ENCODE measurements at places on chromosomes 5 and 9.
A peak's percentile ranks its signal among the peaks of the same experiment; 100 is the strongest.

DNA sequence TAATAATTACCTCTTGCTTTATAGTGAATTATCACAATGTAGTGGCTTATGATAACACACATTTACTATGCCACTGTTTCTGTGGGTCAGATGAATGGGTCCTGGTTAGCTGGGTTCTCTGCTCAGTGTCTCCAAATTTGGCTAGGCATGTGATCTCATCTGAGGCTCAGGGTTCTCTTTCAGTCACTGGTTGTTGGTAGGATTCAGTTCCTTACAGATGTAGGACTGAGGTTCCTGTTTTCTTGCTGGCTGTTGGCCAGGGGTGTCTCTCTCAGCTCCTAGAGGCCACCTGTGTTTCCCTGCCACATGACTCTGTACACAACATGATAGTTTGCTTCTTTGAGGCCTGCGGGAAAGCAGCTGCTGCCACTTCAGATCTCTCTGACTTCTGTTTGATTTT, 7.1 kb downstream of the NFX1 start:
- DNase-seq, result no peak

DNA sequence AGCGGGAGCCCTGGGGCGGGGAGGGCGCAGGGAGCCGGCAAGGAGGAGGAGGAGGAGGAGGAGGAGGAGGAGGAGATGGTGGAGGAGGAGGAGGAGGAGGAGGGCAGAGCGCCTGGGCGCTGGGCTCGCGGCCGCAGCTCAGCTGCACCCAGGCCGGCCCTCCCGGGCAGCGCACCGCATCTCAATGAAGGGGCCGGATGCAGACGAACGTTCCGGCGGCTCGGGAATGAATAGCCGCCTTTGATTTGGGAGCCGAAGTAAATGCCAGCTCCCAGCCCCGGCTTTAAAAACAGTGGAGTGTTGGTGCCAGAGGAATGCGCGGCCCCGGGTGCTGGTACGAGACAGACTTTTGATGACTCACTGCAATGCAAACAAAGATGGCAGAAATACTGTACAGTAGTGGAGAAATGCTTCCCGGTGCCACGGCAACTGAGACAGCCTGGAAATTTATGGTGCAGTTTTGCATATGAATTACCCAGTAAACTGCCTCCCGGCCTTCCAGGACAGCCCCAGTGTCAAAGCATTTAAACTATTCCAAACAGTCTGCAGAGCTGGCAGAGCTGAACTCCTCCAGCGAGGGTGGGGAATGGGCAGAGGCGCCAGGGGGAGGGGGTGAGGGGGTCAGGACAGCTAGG, 43.1 kb downstream of the NACC2 start:
- DNase-seq, result peak; percentile 64

DNA sequence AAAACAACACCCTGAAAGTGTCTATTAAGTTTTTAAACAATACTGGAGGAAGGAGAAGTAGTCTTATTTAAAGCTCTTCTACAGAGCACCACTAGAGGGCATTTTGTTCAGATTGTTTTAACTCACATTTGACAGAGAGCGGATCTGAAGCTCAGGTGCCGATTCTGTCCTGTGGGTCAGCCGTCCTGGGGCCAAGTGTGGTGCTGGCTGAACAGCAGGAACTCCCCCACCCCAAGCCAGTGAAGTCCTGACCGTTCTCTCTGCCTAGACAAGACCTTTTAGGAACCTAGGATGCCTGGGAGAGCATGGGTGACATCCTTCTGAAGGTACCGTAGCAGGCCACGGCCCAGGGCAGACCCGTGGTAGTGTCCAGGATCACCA, 3.9 kb downstream of the EXOC3 start:
- peak; percentile 15 for DNase-seq

DNA sequence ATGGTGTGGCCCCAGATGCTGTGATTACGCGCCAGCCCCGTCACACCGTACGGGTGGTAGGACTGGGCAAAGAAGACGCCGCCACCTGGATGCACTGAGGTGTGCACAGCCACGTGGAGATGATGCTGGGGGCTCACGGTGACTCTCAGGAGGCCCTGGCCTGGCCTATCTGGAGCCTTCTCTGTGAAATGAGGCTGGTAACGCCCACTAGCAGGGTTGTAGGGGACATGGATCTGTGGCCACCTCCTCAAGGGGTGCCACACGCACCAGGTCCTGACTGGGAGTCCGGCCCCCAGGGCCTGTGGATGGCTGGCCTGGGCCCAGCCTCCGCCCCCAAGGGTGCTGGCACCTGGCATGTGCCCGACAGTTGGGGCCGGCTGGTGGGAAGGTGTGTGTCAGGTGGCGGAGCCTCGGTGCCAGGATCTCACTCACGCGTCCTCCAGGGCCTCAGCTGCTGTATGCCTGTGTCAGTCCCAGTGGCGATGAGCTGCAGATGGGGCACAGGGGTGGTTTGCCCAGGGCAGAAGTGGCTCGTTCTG, 32.4 kb downstream of the NEK6 start:
- DNase-seq, result no peak

- DNase-seq, result no peak
Measured at GRCh38 chr9:93186215-93186945, 2.4 kb downstream of the WNK2 start.

GRCh38 chr5:56961746-56962145, 9.8 kb upstream of the MIER3 start:
- no peak for DNase-seq

- DNase-seq, result no peak
Measured at GRCh38 chr5:88727705-88728313, 155.2 kb downstream of the MEF2C start.

- no peak for DNase-seq
Measured at GRCh38 chr5:102223542-102224477, 72.3 kb downstream of the SLCO4C1 start.

GRCh38 chr5:176425138-176425537, 8.8 kb upstream of the CLTB start:
- no peak for DNase-seq

DNA sequence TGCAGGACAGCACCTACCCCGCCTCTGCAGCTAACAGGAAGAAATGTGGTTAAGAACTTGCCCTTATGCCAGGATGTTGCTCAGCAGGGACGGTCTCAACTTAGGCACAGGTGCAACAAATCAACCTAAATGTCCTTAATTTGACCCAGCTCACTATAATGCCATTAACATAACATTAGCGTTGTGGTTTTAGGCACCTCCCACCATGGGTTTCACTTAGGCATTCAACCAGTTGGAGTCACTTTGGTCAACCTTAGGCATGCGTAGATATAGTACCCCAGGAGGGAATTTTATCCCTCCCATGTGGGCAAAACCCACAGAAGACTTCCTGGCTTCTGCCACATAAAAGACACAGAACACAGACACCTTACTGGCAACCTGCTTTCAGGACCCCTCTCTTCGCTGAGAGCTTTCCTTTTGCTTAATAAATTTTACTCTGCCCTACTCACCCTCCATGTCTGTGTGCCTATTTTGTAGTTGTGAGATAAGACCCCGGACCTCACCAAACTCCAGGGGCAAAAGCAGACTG, 8.7 kb upstream of the ERAP1 start:
- DNase-seq, result no peak

DNA sequence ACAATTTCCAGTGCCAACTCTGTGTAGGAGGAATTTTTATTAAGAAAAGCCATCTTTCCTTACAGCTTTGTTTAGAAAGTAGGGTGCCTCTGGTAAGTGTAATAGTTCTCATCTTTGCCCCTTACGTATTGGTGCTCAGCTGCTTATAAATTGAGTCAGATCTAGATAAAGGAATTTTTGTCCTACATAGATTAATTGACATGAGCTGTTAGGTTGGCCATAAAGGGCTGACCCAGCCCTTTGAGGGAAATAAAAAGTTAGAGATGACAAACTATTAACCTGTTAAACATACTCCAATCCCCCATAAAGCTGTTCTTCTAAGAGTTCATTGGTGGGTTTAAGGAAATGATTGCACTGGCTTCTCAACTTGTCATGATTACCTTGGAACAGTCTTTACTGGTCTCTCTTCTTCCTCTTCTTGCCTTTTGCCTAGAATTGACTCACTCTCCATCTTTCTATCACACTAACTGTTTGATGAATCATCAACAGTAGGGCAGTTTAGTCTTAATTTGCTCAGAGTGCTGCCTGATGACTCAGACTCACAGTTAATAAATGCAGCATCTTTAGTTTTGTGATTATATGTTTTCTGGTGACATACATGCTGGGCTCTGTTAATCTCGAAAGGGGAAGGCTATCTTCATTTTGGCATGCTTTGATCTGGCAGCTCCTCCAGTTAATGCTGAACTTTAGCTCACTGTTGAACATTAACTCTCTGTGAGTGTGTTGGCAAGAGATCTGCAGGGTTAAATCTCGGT, 51.7 kb downstream of the ARHGAP26 start:
- no peak for DNase-seq

DNA sequence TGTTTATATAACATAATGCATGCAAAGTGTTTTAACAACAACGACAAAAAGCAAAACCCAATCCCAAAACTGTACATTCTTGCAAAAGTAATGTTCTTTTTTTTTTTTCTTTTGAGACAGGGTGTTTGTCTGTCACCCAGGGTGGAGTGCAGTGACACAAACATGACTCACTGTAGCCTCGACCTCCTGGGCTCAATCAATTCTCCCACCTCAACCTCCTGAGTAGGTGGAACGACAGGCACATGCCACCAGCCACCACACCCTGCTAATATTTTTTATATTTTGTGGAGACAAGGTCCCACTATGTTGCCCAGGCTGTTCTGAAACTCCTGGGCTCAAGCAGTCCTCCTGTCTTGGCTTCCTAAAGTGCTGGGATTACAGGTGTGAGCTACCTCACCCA, 13.6 kb upstream of the HAVCR1 start:
- DNase-seq, result no peak

Data from left cardiac atrium (tissue), 4 donors.